Activated CD4-positive, CD25-positive, alpha-beta regulatory T cell (primary cell): ENCODE measurements at places on chromosomes 7 and 10.

- no peak for DNase-seq
Measured at GRCh38 chr7:106279425-106280197, 5.2 kb downstream of the NAMPT start.

DNA sequence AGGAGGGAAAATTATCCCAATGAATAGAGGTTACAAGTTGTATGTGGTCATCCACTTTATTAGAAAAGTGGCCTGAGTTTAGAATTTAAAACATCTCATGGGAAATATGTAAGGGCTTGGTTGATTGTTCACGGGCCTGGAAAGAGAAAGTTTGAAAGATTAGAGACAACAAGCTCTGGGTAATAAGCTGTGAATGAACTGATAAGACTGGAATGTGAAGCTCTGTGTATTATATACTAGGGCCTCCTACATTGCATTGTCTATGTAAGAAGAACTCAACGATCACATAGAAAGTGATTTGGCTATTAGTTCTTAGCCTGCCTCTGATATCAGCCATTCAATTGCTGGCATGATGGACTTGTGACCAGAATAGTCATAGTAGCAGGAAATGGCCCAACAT, 199.2 kb upstream of the MAGI2 start:
- DNase-seq, result no peak

GRCh38 chr10:128024426-128024825, 101.8 kb downstream of the MKI67 start:
- DNase-seq, result no peak

DNA sequence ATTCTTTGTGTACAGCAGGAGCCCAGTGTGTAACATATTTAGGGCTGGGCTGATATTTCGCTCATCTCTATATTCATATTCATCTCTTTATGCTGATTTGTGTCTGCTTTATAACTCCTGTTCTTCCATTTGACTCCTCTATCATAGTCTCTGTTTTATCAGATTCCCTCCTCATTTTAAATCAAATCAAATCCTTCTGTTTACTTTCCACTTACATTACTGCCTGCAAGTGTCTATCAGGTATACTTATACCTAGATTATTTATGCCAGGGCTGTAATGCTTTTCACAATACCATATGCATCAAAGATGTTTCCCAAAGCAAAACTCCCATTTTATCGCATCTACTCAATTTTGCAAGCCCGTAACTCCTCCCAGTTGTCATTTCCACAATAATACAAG, 990.7 kb downstream of the SORCS1 start:
- no peak for DNase-seq

GRCh38 chr7:158235862-158236261, 351.8 kb downstream of the PTPRN2 start:
- DNase-seq, result no peak

- no peak for DNase-seq
Measured at GRCh38 chr10:98367604-98368451, 47.2 kb downstream of the PYROXD2 start.

- DNase-seq, result no peak
Measured at GRCh38 chr10:68403701-68404100, 3.4 kb downstream of the RUFY2 start.

DNA sequence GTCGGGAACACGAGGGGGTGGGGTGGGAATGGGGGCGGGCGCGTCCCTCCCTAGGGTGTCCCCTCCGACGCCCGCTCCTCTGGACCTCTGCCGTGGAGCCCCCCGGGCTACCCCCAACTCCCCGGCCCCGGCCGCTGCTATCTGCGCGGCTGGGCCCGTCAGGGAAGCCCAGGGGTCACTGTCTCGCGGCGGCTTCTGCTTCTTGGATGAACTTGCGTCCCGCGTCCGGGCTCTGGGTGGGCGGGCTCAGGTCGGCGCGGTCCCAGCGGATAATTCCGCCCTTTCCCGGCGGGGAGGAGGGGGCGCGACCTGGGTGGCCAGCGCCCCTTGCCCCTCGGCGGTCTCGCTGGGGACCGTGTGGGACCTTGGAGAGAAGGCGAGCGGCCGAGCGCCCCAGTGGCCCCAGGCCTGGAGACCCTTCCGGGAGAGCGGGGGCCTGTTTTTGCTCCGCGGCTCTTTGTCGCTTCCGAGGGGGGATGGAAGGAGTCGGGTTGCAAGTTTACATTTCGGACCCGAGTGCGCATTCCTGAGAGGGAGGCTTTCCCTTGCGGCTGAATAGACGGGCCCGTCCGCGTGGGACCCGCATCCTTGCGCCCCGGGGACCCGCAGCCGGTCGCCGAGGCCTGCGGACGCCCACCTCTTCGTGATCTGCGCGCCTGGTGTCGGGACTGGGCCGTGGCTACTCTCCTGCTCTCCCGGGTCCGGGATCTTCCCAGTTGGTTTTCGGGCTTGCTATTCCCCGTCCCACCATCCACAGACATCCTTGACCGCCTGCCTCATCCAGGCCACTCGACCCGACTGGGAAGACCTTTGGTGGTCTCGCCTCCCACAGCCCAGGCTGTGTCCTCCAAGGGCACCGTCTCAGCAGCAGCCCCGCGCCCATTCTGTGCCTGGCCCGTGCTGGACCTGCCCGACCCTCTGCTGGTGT, 812 bp downstream of the DOCK1 start:
- DNase-seq, result no peak

DNA sequence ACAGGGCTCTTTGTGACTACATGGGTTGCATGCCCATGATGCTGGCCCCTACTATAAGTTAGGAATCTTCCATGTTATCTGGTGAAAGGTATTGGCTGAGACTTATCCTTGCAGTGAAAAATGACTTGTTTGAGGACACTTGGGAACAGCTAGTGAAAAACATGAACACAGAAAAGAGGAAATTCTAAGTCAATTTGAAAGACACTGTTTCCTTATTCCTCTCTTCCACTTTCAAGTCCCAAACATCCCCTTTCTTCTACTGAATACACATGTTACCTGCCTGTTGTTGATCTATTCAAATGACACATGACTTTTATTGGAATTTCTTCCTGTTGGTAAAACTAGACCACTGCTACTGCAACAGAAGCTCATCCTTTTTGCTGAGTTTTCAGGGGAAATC, 29.5 kb upstream of the PRKCQ start:
- no peak for DNase-seq
